ENCODE measurements at places on chromosomes 4 and X.

DNA sequence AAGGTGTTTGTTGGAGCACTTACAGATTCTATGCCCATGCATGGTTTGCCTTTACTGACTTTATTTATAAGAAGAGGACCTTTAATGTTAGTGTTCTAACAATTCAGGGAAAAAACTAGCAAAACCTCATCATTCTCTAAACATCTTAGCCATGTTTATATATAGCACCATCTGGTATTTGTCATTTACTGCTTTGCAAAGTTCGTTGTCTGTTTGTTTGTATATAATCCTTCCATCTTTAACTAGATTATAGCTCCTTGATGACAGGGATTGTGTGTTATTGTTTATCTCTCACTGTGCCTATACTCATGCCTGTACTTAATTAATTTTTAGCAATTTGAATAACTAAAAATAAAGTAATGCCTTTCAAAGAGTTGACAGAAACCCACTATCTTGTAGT is 170.6 kb upstream of the PACRGL start:
- no peak overlapping the region for H3K27ac ChIP-seq
- no peak overlapping the region for H3K4me3 ChIP-seq
- DNase-seq, result no peak
- H3K4me1 ChIP-seq, result no peaks in the 10 kb centered on the region
- H3K27me3 ChIP-seq, result no peaks in the 10 kb centered on the region
- no peaks in the 10 kb centered on the region for H3K36me3 ChIP-seq

- 0 out of 2 replicates have a peak, but pooled peaks cover 2% of the 10 kb centered on the region for H3K27me3 ChIP-seq
- H3K4me3 ChIP-seq, result no peak overlapping the region
- no peaks in the 10 kb centered on the region for H3K36me3 ChIP-seq
- peaks cover 13% of the 10 kb centered on the region for H3K4me1 ChIP-seq
- peak; percentile 53 for DNase-seq
- H3K27ac ChIP-seq, result no peak overlapping the region
Measured at GRCh38 chr4:2136726-2137125, 77.6 kb downstream of the NAT8L start.

DNA sequence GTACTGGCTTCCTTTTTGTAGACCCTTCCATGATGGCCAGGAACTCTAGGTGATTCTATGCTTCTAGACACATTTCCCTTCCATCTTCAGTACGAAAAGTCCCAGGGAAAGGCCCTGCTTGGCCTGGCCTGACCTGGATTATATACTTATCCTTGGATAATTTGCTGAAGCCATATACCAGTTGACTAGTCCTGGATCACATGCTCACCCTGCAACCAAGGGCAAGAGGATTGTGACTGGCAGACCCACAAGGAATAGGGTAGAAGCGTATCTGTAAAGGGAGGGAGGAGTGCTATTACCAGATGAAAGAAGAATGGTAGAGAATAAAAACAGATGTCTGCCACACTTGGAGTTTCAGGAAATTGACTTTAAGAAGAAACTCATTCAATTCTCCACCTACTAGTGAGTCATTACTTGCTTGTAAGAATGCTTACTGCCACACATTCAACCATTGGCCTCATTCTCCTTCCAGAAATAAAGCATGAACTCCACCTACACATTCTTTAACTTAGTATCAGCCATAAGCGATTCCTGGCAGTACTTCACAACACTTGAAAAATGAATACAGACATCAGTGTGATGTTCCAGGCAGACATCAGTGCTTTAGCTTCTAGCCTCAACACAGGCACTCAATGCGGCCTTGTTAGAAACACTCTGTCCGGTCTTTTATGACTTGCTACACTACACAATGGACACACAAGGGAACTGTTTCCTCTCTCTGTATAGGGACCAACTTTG is 141.8 kb downstream of the CBR4 start:
- H3K4me3 ChIP-seq, result no peak overlapping the region
- no peaks in the 10 kb centered on the region for H3K36me3 ChIP-seq
- no peak overlapping the region for H3K27ac ChIP-seq

DNA sequence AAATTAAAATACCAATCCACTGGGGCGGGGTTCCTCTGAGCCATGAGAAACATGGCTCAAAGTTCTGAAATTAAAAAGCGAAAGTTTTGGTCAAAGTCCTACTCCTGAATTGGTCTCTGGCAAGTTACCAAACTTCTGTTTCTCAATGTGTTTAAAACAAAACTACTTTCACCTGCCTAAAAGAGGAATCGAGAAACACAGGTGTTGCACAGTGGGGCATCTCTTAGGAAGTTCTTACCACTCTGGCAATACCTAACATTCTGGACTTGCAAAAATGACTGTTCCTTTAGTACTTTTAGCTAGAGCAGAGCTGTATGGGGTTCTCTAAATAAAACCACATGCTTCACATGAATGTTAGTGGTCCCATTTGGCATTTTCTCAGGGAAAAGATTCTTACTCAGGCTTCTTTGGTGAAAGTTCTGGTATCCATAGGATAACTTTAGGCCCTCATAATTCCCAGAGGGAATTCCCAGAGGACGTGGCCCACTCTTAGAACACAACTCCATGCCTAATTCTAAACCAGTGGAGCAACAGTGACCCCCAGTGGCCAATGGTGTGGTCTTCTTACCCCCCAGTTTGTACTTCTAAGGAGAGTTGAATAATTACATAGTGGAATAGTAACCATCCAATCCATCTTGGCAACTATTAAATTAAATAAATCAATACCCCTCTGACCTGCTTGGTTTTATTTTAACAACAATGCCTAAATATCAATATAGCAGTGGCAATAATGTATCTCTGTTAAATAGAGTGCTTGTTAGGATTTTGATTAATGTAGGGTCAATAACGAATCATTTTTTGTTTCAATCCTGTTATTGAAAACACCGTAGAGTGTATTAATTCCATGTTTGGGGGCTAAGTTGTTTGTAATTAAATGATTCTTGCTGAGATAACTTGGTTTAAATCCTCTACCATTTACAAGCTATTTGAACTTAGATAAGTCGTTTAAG is 21.9 kb downstream of the BMP3 start:
- no peak overlapping the region for H3K27ac ChIP-seq
- H3K27me3 ChIP-seq, result no peaks in the 10 kb centered on the region
- no peaks in the 10 kb centered on the region for H3K36me3 ChIP-seq

DNA sequence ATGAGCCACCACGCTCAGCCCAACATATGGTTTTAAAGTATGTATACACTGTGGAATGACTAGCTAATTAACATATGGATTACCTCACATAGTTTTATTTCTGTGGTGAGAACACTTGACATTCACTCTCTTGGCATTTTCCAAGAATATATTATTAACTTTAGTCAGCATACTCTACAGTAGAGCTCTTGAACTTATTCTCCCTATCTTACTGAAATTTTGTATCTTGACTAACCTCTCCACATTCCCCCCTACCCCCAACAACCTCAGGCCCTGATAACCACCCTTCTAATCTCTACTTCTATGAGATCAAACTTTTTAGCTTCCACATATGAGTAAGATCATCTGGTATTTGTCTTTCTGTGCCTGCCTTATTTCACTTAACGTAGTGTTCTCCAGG is 38.6 kb upstream of the AGA start:
- no peak overlapping the region for H3K4me3 ChIP-seq
- no peaks in the 10 kb centered on the region for H3K27me3 ChIP-seq
- peaks cover 17% of the 10 kb centered on the region for H3K4me1 ChIP-seq

- no peaks in the 10 kb centered on the region for H3K36me3 ChIP-seq
- no peak for DNase-seq
- H3K27me3 ChIP-seq, result peaks cover 23% of the 10 kb centered on the region
- no peaks in the 10 kb centered on the region for H3K4me1 ChIP-seq
- H3K4me3 ChIP-seq, result no peak overlapping the region
- no peak overlapping the region for H3K27ac ChIP-seq
Measured at GRCh38 chr4:189826657-189827056, 114.0 kb upstream of the FRG1 start.

DNA sequence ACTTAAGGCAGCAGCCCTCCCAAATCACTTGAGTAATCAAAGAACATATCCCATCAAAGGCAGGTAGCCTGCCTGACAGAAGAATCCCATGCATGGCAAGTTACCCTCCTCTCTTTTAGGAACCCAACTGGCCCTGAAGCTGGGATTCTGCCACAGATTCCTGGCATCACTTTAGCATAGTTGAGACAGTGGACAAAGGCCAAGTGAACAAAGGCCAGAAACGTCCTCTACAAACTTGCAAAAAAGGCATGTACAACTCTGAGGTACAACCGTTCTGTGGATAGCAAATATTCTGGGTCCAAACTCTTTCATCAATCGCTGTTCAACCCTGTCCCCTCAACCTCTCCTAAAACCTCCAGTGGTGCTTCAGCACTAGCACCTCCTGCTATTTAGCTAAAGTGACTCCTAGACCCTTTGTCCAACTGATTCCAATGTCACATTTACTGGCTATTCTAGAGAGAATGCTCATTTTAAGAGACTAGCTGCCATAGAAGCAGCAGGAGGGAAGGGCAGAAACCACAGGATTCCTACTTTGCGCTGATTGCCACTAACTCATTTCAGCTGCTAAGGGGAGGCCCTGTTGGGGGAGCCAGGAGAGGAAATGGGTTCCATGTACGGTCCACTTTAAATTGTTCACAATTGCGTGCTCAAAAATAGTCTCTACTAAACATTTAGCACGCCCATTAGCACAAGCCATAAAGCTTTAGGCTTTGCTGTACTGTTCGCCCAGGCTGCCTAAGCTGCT is 105.9 kb downstream of the SHROOM4 start:
- H3K4me1 ChIP-seq, result no peaks in the 10 kb centered on the region
- no peak overlapping the region for H3K27ac ChIP-seq
- no peaks in the 10 kb centered on the region for H3K27me3 ChIP-seq
- no peak for DNase-seq
- no peak overlapping the region for H3K4me3 ChIP-seq
- no peaks in the 10 kb centered on the region for H3K36me3 ChIP-seq

GRCh38 chr4:72909461-72909860 is 160.1 kb downstream of the COX18 start:
- no peak for DNase-seq
- no peaks in the 10 kb centered on the region for H3K27me3 ChIP-seq
- H3K36me3 ChIP-seq, result no peaks in the 10 kb centered on the region
- no peaks in the 10 kb centered on the region for H3K4me1 ChIP-seq
- no peak overlapping the region for H3K4me3 ChIP-seq
- H3K27ac ChIP-seq, result no peak overlapping the region

- no peak overlapping the region for H3K4me3 ChIP-seq
- H3K4me1 ChIP-seq, result no peaks in the 10 kb centered on the region
- peaks cover 20% of the 10 kb centered on the region for H3K27me3 ChIP-seq
- H3K36me3 ChIP-seq, result no peaks in the 10 kb centered on the region
Measured at GRCh38 chrX:103782640-103783039, 6.0 kb downstream of the PLP1 start.

DNA sequence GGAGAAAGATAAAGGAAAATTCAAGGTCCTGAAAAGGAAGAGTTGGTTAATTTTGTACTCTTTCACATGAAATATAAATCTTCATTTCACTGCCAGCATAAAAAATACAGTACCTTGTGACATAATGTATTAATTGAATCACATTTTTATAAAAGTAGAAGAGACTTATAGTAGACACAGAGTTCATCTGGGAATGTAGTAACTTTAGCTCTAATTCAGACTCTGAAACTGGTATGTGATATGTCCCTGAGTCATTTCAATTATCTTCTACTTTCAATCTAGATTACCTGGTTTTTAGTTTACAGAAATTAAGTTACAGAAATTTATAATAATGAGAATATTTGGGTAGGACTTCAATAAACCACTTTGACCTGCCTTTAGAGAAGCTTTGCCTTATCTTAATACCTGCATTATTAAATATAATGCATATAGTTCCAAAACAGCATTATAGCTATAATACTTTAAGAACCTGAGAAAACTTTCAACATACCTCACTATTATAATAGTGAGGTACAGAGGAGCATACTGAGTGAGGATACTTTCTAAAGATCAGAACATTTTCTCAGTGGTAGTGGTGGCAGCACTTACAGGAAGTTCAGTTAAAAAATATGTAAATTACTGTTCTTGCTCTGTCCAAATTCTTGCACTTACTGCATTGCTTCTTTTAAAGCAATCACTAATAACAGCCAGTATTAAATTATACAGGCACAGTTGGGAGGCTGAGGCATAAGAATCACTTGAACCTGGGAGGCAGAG is 11.2 kb downstream of the NEK1 start:
- H3K27ac ChIP-seq, result no peak overlapping the region
- H3K27me3 ChIP-seq, result no peaks in the 10 kb centered on the region
- no peaks in the 10 kb centered on the region for H3K36me3 ChIP-seq
- no peak for DNase-seq

DNA sequence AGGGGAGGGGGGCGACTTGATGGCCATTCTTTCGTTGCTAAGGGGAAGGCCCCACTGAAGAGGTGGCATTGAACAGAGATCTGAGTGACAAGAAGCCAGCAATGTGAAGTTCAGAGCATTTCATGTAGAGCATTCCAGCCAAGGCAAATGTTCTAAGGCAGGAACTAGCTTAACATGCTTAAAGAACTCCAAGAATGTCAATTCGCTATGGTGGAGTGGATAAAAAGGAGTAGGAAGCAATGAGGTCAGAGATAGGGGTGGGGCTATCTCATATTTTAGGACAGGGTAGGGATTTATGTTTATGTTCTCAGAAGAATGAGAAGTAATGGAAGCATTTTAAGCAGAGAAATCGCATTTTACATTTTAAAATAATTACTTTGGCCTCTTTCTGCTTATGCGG is 130.9 kb downstream of the TTC29 start:
- no peak for DNase-seq
- no peak overlapping the region for H3K4me3 ChIP-seq

GRCh38 chrX:101813200-101813599 is 118.6 kb downstream of the ZMAT1 start:
- no peaks in the 10 kb centered on the region for H3K27me3 ChIP-seq
- H3K4me1 ChIP-seq, result no peaks in the 10 kb centered on the region
- no peak for DNase-seq
- no peak overlapping the region for H3K27ac ChIP-seq

DNA sequence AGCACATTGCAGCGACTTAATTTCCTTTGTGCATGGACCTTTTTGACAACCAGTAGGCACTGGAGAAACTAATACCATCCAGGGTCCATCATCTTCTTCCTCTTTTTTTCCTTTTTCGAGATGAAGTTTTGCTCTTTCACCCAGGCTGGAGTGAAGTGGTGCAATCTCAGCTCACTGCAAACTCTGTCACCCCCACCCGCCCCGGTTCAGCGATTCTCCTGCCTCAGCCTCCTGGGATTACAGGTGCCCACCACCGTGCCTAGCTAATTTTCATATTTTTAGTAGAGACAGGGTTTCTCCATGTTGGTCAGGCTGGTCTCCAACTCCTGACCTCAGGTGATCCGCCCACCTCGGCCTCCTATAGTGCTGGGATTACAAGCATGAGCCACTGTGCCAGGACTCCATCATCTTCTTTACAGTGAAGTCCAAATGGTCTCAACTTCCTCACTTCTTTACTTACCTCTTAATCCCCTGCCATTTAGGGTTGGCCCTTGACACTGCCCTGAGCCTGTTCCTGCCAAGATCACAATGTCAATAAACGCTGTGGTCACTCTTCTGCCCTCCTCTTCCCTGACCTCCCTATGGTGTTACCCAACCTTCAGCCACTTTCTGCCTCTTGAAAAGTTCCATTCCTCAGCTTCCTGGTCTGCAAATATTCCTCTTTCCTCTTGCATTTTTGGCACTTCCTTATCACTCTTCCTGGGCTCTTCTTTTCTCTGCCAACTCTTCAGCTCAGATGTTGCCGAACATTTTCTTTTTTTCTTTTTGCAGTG is 119.8 kb upstream of the SLC34A2 start:
- no peak overlapping the region for H3K27ac ChIP-seq
- H3K36me3 ChIP-seq, result no peaks in the 10 kb centered on the region

Measured in PC-9 (cell line).